ENCODE measurements at places on chromosomes 16 and 17.

DNA sequence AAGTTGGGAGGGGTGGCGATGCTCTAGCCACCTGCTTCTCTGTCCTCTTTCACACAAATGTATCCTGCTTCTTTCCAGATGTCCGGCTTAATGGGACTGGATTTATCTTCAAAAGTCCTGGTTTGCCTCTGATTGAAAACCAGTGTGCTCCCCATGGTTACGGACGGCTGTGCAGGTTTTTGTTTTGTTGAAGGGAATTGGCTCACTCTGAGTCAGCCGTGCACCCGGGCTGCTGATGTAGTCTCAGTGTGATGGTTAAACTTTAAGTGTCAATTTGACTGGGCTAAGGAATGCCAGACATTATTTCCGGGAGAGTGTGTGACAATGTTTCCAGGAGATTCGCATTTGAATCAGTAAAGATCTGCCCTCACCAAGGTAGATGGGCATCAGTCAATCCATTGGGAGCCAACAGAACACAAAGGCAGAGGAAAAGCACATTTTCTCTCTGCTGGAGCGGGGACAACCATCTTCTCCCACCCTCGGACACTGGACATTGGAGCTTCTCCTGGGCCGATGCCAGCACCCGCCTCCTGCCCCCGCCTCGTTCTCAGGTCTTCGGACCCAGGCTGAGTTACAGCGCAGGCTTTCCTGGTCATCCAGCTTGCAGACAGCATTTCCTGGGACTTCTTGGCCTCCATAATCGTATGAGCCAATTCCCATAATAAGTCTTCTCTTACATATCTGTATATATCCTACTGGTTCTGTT is 126.9 kb upstream of the TNRC6C start:
- H3K4me1 ChIP-seq, result peaks cover 2% of the 10 kb centered on the region
- no peak overlapping the region for H3K4me3 ChIP-seq
- DNase-seq, result no peak

GRCh38 chr17:15271741-15272140 is 6.6 kb upstream of the PMP22 start:
- no peaks in the 10 kb centered on the region for H3K36me3 ChIP-seq
- H3K4me1 ChIP-seq, result no peaks in the 10 kb centered on the region
- H3K27ac ChIP-seq, result no peak overlapping the region
- H3K4me3 ChIP-seq, result no peak overlapping the region

- H3K4me3 ChIP-seq, result no peak overlapping the region
- no peaks in the 10 kb centered on the region for H3K27me3 ChIP-seq
- no peak overlapping the region for H3K27ac ChIP-seq
- DNase-seq, result no peak
- no peaks in the 10 kb centered on the region for H3K4me1 ChIP-seq
- no peaks in the 10 kb centered on the region for H3K36me3 ChIP-seq
Measured at GRCh38 chr16:63361032-63361624, 1324.9 kb upstream of the CDH8 start.

DNA sequence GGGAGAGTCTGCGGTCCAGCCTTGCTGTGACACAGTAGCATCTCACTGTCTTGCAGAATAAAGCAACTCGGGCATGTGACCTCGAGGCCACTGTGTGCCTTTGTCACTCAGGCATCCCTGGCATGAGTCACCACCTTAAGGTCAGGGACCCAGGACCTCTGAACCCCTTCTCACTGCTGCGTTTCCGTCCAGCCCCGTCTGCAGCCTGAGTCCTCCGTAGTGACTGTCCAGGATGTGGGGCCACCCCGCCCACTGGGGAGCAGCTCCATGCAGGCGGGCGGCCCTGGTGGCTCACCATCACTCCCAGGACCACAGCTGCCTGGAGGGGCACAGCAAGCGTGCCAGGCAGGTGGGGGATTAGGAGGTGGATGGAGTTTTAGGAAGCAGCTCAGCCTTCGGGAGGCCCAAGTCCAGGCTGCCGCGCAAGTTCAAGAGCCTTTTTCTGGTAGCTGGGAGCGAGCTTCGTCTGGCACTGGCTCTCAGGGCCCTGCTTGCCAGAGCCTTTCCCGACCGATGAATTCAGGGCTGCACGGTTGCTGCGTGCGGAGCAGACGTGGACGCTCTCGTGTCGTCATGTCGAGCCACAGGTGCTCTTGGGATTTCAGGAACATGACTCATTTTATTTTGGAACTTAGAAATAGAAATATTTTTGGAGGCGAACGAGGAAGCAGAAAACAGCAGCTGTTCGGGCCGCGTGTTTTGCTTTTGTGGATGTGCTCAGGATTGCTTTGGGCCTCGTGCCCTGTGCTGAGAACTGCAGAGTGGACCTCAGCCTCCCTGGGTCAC is 16.8 kb downstream of the KCTD5 start:
- H3K27me3 ChIP-seq, result no peaks in the 10 kb centered on the region
- no peak for DNase-seq
- H3K4me1 ChIP-seq, result no peaks in the 10 kb centered on the region
- no peak overlapping the region for H3K27ac ChIP-seq
- no peak overlapping the region for H3K4me3 ChIP-seq

- no peak overlapping the region for H3K27ac ChIP-seq
- no peak overlapping the region for H3K4me3 ChIP-seq
- H3K4me1 ChIP-seq, result peaks cover 3% of the 10 kb centered on the region
- H3K27me3 ChIP-seq, result peaks cover 2% of the 10 kb centered on the region
- no peaks in the 10 kb centered on the region for H3K36me3 ChIP-seq
- DNase-seq, result peak; percentile 37
Measured at GRCh38 chr16:26952411-26952810, 114.3 kb upstream of the C16orf82 start.

DNA sequence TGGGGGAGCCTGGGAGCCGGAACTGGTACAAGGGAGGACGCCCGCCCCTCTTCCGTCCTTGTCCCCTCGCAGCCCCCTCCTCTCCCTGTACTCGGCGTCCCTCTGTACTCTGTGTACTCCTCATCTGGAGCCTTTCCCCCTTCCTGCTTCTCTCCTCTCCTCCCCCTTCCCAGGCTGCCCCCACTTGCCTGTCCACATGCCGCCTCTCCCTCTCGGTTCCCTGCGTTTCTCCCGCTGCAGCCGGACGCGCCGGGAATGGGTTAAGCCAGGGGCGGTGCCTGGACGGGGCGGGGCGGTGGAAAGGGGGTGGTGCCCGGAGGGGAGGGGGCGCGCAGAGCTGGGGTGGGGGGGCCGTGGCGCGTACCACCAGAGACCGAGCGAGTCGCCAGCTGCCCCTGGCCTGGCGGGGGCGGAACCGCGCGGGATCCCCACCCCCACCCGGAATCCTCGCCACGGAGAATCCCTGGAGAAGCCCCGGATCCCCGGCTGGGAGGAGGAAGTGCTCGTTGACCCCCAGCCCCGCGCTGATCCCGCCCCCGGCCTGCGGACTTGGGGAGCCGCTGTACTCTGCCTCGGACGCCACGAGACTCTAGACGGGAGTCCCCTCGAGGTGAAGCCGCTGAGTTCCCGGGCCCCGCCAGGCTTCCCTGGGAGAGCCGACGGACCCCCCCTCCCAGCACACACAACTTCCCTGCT is 22.6 kb downstream of the GJD3 start:
- peaks cover 18% of the 10 kb centered on the region for H3K27me3 ChIP-seq
- H3K4me1 ChIP-seq, result peaks cover 22% of the 10 kb centered on the region
- H3K27ac ChIP-seq, result no peak overlapping the region
- peak overlapping the region; percentile 85 for H3K4me3 ChIP-seq

- DNase-seq, result no peak
- H3K27me3 ChIP-seq, result peaks cover 1% of the 10 kb centered on the region
- no peaks in the 10 kb centered on the region for H3K36me3 ChIP-seq
- H3K27ac ChIP-seq, result no peak overlapping the region
- H3K4me1 ChIP-seq, result no peaks in the 10 kb centered on the region
Measured at GRCh38 chr16:77794586-77794985, 6.2 kb downstream of the VAT1L start.

DNA sequence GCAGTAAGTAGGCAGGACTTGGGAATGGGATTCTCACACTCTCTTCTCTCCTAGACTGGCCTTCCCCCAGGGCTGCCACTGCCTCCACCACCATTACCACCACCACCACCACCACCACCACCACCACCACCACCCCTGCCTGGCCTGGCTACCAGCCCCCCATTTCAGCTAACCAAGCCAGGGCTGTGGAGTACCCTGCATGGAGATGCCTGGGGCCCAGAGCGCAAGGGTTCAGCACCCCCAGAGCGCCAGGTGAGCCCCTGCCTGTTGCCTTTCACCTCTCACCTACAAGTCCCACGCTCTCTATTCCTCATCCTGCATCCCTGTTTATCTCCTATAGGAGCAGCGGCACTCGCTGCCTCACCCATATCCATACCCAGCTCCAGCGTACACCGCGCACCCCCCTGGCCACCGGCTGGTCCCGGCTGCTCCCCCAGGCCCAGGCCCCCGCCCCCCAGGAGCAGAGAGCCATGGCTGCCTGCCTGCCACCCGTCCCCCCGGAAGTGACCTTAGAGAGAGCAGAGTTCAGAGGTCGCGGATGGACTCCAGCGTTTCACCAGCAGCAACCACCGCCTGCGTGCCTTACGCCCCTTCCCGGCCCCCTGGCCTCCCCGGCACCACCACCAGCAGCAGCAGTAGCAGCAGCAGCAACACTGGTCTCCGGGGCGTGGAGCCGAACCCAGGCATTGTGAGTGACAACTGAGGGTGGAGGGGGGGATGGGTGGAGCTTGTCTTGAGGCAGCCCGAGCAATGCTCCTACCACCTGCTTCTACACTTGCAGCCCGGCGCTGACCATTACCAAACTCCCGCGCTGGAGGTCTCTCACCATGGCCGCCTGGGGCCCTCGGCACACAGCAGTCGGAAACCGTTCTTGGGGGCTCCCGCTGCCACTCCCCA is 7.9 kb upstream of the TMEM88 start:
- H3K4me1 ChIP-seq, result no peaks in the 10 kb centered on the region
- H3K4me3 ChIP-seq, result no peak overlapping the region
- DNase-seq, result peak; percentile 41
- peaks cover 1% of the 10 kb centered on the region for H3K27me3 ChIP-seq

DNA sequence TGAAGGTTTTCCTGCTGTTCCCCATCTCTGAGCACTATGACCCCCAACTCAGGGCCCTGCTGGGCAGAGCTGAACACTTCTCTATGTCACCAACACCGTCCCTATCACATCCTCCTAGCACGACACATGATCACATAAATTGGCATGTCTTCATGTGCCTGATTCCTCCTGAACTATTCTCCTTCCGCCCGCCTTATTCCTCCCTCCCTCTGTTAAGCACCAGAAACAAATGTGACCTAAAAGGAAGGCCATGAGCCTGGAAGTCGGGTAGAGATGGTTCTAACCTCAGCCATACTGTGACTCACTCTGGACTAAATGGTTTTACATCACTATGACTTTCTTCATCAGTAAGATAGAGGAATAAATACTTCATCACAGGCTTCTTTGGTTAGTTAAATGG is 80.8 kb upstream of the DYNLRB2 start:
- H3K27ac ChIP-seq, result no peak overlapping the region
- H3K4me1 ChIP-seq, result no peaks in the 10 kb centered on the region
- no peak overlapping the region for H3K4me3 ChIP-seq
- no peaks in the 10 kb centered on the region for H3K36me3 ChIP-seq

GRCh38 chr16:89841275-89841674 is 13.0 kb downstream of the SPIRE2 start:
- no peaks in the 10 kb centered on the region for H3K27me3 ChIP-seq
- no peaks in the 10 kb centered on the region for H3K36me3 ChIP-seq
- DNase-seq, result no peak
- H3K4me3 ChIP-seq, result no peak overlapping the region
- H3K4me1 ChIP-seq, result no peaks in the 10 kb centered on the region

DNA sequence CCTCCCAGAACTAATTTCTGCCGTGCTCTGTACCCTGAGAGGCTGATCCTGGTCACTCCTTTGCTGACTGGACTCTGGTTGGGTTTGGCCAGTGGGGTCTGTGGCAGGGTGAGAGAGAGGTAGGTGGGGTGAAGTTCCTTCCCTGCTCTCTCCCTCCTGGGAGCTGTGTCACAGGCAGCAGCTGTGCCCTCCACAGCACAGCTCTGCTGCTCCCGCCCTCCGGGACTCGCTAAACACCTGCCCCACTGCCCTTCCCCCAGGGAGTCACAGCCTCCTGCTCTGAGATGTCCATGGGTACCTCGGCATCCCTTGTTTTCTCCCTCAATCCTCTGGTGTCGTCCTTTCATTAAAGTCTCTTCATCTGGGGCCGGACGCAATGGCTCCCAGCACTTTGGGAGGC is 66.4 kb downstream of the SRCIN1 start:
- no peaks in the 10 kb centered on the region for H3K36me3 ChIP-seq
- H3K4me1 ChIP-seq, result no peaks in the 10 kb centered on the region
- H3K4me3 ChIP-seq, result no peak overlapping the region

GRCh38 chr17:48732688-48733629 is 4.4 kb upstream of the HOXB13 start:
- DNase-seq, result peak; percentile 82
- H3K4me3 ChIP-seq, result no peak overlapping the region
- H3K27me3 ChIP-seq, result peaks cover 99% of the 10 kb centered on the region
- H3K27ac ChIP-seq, result no peak overlapping the region

DNA sequence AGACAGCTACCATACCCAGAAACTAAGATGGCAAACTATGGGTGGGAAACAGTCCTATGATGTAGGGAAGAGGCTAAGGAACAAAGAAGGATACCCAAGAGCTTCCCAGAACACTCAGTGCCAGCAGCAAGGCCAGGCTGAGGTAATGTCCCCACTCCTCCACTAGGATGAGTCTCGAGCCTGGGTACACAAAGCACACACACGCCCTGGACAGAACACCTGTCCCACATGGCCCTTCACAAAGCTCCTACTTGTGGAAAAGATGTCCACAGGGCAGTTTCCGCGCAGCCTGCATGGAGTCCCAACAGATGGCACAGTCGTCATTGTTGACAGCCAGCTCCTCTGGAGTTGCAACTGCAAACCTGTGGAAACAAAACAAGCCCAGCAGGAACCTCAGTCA is 23.9 kb downstream of the AMFR start:
- DNase-seq, result peak; percentile 44
- H3K4me1 ChIP-seq, result no peaks in the 10 kb centered on the region
- no peaks in the 10 kb centered on the region for H3K27me3 ChIP-seq
- no peak overlapping the region for H3K27ac ChIP-seq

GRCh38 chr16:70578035-70578434 is 54.4 kb downstream of the SF3B3 start:
- H3K27ac ChIP-seq, result no peak overlapping the region
- no peaks in the 10 kb centered on the region for H3K27me3 ChIP-seq
- no peaks in the 10 kb centered on the region for H3K4me1 ChIP-seq
- no peak for DNase-seq
- peaks cover 6% of the 10 kb centered on the region for H3K36me3 ChIP-seq
- H3K4me3 ChIP-seq, result no peak overlapping the region

GRCh38 chr16:11542069-11542744 is 44.5 kb downstream of the LITAF start:
- H3K4me3 ChIP-seq, result no peak overlapping the region
- no peaks in the 10 kb centered on the region for H3K4me1 ChIP-seq
- H3K27me3 ChIP-seq, result no peaks in the 10 kb centered on the region
- H3K27ac ChIP-seq, result no peak overlapping the region

- no peak for DNase-seq
- no peaks in the 10 kb centered on the region for H3K4me1 ChIP-seq
- no peaks in the 10 kb centered on the region for H3K27me3 ChIP-seq
- H3K4me3 ChIP-seq, result no peak overlapping the region
- H3K27ac ChIP-seq, result no peak overlapping the region
- no peaks in the 10 kb centered on the region for H3K36me3 ChIP-seq
Measured at GRCh38 chr16:68417711-68418301, 30.5 kb downstream of the SMPD3 start.

Data from H9 (cell line).